Stimulated activated naive CD8-positive, alpha-beta T cell treated with anti-CD3 and anti-CD28 coated beads, Interleukin-15, Interleukin-2, amounts not matched to agents 100 U/mL and 50 U/mL, for 24 hours (primary cell): ENCODE measurements at places on chromosomes 4 and X.

- no peak for DNase-seq
These were observed 36.0 kb upstream of the SMARCAD1 start for GRCh38 chr4:94171616-94172015.

- no peak for DNase-seq
These were observed 1102.8 kb downstream of the FSTL5 start for GRCh38 chr4:161061046-161061445.

GRCh38 chrX:43985511-43985910 is 12.3 kb upstream of the NDP start:
- no peak for DNase-seq

- no peak for DNase-seq
These were observed 20.3 kb upstream of the SLC25A4 start for GRCh38 chr4:185122681-185123345.

- DNase-seq, result no peak
These were observed 22.0 kb downstream of the ADH7 start for GRCh38 chr4:99413140-99413539.

- DNase-seq, result no peak
These were observed 44.5 kb upstream of the ZBTB33 start for GRCh38 chrX:120205816-120206753.

- no peak for DNase-seq
These were observed 155.1 kb downstream of the SHROOM3 start for GRCh38 chr4:76589872-76590797.

DNA sequence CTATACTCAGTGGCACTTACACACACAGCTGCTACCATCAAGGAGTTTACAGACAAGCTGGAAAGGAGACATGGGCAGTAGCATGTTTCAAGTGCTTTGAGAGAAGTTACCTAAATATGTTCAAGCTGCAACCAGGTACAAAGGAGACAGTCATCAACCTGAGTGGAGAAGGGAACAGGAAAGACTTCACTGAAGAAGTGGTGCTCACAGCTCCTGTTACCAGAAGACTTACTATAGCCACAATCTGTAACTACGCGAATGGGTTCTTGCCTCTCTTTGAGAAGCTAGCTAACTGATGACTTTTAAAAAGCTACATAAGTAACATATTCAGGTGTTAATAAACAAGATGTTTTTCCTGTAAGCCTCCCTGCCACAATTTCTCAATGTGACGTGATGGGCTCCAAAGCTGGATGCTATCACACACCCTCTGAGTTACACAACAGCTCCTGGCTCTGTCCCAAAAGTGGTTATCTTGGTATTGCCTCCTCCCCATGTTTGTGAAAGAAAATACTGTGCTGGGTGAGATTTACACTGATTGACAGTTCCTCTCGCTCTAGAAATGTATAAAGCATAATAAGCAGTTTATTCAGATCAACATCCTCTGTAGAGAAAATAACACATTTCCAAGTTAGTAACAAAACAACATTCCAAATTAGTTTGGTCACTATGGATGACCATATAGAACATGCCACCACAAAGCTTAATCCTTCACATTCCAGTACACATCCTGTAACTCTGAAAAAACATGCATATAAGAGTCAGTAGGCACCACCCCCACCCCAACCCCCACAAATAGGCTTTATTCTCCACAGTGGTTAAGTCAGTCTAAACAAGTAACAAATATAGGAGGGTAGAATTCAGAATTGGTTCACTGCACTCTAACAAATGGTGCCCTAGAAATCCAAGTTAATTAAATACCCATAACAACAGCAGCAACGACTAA is 81.8 kb downstream of the FRYL start:
- no peak for DNase-seq

DNA sequence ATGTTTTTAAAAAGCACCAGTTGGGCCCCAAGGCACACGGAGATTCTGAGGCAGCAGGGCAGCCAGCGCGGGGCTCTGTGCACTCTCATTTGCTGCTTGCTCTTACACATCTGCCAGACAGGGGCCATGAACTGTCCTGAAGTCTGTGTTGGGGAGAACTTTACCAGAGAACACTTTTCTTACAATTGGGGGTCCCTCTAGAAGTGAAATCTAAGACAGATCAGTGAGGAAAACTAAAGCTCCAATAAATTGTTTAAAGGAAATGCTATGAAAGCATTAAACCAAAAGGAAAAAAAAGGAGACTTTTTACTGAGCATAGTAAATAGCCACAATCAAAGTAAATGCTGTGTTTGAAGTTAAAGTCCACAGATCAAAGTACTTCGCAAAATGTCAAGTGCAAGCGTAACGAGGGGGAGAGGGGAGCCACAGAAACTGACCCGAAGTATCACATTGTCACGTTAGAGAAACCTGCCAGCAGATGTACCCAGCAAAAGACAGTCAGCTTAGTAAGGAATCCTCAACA is 37.8 kb downstream of the SORBS2 start:
- no peak for DNase-seq

- no peak for DNase-seq
These were observed 97.0 kb downstream of the AFAP1 start for GRCh38 chr4:7842384-7843279.

DNA sequence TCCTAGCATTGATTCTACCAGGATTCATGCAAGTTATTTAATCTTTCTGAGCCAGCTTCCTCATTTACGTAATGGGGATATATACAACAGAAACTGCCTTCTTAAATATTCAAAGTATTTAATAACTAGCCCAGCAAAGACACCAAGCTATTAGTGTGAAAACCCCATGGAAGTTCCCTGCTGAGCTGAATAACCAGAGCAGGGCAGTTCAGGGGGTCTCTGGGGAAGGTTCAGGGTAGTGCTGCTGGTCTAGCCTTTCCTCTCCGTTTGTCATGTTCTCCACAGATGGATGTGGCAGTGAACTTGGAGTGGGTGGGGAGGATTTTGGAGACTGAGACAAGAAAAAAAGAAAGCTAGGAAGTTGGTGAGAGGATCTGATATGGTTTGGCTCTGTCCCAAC is 240.8 kb upstream of the TAPT1 start:
- no peak for DNase-seq

GRCh38 chr4:113141901-113142346 is 92.5 kb downstream of the ANK2 start:
- DNase-seq, result no peak

- no peak for DNase-seq
These were observed 378.5 kb upstream of the MAD2L1 start for GRCh38 chr4:120445186-120445585.
